ENCODE measurements at places on chromosomes 7 and 10. TPM values are rescaled to one million over a fixed set of nuclear protein-coding genes. Genes with fewer than 3 reads are reported as not detected.

The WDFY4 gene
- total RNA-seq, result 0.05 TPM

GRCh38 chr7:152459724-152460251 lies 24.0 kb upstream of the KMT2C start:
- DNase-seq, result no peak

The CTAGE4 gene
- total RNA-seq, result 2.5 TPM

The CPVL gene
- 30.2 TPM for total RNA-seq

DNA sequence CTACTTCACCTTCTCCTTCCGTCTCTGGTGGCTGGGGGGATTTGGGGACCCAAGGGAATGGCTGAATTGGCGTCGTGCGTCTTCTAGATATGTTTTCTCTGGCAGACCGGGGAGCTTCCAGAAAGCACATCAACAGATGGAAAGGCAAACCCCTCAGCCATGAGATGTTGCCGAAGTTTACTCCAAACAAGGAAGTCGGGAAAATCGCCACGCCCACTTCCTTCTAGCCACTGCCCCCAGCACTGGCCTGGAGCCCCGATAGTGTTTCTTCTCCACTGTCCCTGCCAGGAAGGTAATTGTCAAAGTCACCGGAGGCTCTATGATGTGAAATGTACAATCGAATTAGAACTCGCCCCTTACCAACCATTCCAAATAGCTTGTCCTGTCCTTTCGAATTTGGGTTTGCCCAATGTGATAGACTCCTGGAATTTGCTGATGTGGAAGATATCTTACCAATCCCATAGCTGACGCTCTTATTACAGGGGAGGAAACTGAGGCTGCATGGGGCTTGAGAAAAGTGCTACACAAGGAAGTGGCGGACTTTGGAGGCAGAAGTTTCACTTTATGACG lies 191.0 kb downstream of the LSM5 start:
- DNase-seq, result no peak

GRCh38 chr7:151249034-151249731 lies 689 bp upstream of the SMARCD3 start:
- DNase-seq, result no peak

The CCDC136 gene
- total RNA-seq, result 44.2 TPM

DNA sequence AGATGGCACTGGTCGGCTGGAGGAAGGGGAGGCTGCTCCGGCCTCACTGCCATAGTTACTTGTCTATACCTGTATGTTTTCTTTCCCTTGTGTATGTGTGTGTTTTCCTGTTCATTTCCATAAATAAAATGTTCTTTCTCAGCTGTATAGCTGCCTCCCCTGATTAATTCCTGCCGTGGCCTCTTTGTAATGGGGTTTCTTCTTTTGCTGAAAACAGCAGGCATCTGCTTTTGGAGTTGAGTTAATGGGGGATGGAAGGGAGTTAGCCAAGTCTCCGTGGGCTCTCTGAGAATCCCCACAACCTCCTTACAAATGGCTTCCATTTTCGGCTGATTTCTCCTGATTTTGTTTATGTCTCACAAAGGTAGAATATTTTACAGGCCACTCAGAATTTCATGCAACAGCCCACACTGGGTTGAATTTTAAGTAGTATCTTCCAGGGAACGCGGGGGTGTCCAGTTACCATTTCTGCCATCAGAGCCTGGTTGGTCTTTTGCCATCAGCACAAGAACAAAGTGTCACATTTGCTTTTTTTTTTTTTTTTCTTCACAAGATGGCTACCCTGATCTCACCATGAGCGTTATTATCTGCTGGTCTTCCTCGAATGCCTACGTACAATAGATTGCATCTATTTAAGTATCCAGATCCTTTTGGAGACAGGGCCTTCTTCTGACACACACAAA lies 88.1 kb upstream of the NRP1 start:
- DNase-seq, result no peak

DNA sequence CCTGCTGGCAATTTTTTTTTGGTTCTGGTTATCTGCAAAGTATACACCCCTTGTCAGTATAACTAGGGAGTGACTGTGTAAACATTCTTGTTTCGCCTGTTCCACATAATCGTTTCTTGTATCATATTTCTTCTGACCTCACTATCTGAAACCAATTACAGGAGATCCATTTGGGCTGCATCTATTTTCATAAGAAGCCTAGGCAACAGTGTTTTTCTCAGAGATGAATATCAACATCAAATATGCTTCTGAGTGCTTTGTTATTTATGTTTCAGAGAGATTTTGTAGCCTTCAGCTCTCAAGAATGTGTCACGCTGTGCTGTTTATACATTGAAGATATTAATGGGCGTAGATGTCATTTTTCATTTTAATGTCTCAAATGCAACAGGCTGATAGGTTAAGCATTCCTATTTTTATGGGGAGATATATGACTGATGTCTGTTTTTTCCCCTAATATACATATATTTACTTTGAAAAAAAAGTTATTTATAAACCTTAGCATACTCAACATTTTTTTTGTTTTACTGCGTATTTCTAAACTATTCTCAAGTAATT lies 115.5 kb downstream of the FOXP2 start:
- no peak for DNase-seq

DNA sequence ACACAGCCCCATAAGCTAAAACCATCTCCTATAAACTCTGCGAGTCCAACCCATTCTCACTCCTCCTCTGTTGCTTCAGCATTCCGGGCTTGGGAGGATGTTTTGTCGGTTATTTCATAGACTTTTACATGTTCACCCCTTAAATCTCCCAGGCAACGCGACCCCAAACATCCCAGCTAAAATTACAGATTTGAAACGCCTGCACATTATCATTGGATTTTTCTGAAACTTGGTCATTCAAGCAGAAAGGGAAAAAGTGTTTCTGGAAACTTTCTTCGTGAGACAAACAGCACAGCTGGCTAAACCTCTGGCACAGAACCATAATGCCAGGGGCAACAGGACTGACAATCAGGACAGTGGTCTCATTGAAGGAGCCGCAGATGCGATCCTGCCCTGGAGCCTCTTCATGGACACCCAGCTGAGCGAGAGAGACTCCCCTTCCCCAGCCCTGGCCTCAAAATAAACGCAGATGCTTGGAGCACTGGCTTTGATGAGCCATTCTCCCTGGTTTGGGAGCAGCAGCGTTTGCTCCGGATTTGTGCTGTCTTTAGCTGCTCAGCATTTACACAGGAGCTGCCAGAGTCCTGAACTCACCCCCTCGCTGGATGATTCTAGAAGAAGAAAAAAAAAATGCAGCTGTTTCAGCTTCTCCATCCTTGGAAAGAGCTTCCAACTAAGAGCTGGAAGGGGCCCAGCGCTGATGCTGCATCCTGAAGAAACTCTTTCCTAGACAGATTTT lies 30.1 kb downstream of the AFAP1L2 start:
- no peak for DNase-seq

The PNLIP gene
- not detected for total RNA-seq

GRCh38 chr7:106501605-106502580 lies 159.1 kb downstream of the CCDC71L start:
- no peak for DNase-seq

GRCh38 chr7:816751-817671 lies 15.3 kb upstream of the SUN1 start:
- no peak for DNase-seq

The NOM1 gene
- 22.3 TPM for total RNA-seq

- DNase-seq, result no peak
Measured at GRCh38 chr7:68978710-68979109, 619.6 kb upstream of the AUTS2 start.

The CUZD1 gene
- total RNA-seq, result 0.86 TPM

- DNase-seq, result no peak
Measured at GRCh38 chr10:102285133-102285532, 39.8 kb downstream of the GBF1 start.

GRCh38 chr7:129122751-129123509 lies 21.6 kb upstream of the TSPAN33 start:
- no peak for DNase-seq

The GPER1 gene
- 5.0 TPM for total RNA-seq
